ENCODE measurements at places on chromosomes 7 and 10.

GRCh38 chr10:124155781-124156435, 62.5 kb upstream of the CHST15 start:
- DNase-seq: no peak

DNA sequence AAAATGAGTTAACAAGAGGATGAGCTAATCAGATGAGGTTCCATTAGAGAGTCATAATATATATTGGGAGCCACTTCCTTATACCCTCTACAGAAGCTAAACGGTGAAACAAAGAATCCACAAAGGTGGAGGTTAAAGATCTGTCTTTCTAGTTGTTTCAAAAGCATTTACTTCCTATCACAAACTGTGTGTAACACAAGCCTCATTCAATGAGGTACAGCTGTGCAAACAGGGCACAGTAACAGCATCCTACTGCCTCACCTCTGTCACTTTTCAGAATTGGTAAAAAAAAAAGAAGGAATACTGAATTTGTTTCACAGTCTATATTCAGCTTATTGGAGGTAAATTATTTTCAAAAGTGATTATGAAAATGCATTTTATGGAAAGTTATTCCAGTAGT, 128.7 kb downstream of the AGMO start:
- no peak for DNase-seq

- DNase-seq: no peak
These were observed 181.0 kb downstream of the SORCS3 start for GRCh38 chr10:104822088-104822487.

DNA sequence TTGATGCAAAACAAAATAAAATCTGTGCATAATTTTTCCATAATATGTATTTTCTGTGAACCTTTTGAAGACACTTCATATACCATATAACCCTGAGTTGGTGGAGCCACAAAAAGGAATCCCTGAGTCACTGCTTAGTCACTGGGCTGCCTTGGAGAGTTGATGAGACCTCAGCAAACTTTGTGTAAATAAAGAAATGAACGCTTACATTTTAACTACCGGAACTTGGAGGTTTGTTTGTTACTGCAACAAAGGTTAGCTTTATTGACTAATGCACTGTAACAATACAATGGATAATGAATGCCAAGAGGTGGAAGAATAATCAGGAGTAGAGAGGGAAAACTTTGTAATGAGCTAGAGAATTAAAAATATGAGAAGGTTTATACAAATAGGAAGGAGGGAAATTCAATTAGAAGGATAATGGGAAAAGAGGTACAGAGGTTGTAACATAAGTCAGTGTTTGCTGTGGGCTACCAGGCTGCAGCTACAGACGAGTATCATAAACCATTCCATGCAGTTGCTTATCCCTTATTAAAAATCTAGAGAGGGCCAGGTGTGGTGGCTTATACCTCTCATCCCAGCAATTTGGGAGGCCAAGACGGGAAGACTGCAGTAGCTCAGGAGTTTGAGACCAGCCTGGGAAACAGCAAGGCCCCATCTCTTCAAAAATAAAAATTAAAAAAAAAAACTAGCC, 1042.1 kb downstream of the TYW1 start:
- no peak for DNase-seq

- DNase-seq: no peak
These were observed 3.5 kb downstream of the PRR15 start for GRCh38 chr7:29567174-29567573.

GRCh38 chr7:95491634-95492314, 6.0 kb downstream of the ASB4 start:
- DNase-seq: no peak

DNA sequence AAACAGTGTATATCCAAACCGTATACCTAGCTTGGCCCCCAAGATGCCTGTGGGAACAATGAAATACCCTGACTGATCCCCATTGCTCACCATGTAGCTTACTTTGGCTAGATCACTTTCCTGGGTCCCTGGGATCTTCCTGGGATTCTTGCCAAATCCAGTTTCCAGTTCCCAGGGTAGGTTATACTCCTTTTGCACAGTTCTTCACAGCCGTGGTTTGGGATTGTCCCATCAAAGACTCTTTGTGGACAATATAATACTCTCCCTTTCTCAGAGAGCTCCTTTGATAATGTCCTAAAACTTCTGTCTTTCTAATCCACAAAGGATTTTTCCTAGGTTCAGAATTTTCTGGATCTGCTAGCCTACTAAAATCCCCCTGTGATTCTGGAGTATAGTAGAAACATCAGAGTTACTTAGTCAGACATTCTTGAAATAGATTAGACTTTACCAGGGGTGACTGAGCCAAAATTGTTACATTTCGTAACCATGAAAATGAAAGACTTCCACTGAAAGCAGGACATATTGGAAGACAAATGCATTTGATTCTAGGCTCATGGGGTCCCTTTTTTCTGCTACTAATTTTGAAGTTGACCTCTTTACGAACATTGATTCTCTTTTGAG, 388.3 kb upstream of the ETV1 start:
- no peak for DNase-seq

DNA sequence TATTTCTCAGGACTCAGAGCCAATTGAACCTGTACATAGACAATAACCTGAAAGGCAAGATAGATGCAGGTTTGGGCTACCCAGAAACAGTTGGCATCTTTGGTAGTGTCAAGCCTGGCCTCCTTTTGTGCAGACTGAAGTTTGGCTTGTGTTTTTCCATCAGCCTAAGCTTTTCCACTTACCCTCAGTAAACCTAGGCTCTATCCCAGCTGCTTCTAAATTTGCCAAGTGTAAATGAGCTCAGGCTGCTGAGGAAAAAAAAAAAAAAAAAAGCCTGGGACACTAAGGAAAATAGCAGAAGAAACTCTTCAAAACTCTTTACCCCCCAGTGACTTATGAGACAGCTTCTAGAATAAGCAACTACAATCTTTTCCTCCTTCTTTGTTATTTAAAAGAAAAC, 316.3 kb upstream of the SORCS1 start:
- no peak for DNase-seq

GRCh38 chr10:5550621-5551530, 26.1 kb downstream of the CALML3 start:
- no peak for DNase-seq

All from D721Med (cell line).